ENCODE measurements at places on chromosomes 5 and 9.
A peak's percentile ranks its signal among the peaks of the same experiment; 100 is the strongest.

DNA sequence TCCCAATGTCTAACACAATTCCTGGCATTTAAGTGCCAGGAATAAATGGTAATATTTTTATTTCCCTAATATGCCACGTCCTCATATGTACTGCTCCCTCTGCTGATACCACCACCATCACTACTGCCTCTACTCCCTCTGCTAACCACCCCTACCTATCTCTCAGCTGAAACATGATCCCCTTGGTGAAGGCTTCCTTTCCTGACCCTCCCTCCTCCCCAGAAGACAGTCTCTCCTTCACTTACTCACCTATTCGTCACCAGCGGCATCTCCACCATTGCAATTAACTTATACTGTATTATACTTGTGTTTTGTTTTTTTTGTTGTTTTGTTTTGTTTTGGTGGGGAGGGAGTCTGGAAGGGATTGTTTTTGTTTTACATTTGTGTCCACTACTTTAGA lies 4.8 kb downstream of the DENND1A start:
- no peak for DNase-seq

DNA sequence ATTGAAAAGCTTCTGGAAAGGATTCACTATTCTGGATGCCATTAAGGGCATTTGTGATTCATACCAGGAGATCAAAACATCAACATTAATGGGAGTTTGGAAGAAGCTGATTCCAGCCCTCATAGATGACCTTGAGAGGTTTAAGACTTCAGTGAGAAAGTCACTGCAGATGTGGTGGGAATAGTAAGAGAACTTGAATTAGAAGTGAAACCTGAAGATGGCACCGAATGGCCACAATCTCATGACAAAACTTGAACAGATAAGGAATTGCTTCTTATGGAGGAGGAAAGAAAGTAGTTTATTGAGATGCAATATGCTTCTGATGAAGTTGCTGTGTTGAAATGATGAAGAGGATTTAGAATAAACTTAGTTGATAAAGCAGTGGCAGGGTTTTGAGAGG lies 254.6 kb upstream of the SLC24A2 start:
- DNase-seq: no peak

- no peak for DNase-seq
Measured at GRCh38 chr5:71767661-71768060, 48.6 kb downstream of the CARTPT start.

- DNase-seq: peak; percentile 88
Measured at GRCh38 chr9:107760469-107761242, 271.1 kb upstream of the KLF4 start.

DNA sequence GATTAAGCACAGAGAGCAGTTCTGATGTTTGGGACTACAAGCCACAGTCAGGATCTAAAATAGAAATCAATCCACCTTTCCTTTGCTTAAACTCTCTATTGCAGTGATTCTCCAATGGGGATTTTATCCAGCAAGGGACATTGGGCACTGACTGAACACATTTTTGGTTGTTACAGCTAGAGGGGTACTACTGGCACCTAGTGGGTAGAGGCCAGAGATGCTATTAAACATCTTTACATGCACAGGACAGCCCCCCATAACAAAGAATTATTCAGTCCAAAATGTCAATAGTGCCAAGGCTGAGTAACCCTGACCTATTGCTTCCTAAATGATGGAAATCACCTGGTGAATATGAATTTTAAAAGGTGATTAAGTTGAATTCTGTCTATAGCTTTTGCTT lies 12.0 kb downstream of the ZNF622 start:
- no peak for DNase-seq

DNA sequence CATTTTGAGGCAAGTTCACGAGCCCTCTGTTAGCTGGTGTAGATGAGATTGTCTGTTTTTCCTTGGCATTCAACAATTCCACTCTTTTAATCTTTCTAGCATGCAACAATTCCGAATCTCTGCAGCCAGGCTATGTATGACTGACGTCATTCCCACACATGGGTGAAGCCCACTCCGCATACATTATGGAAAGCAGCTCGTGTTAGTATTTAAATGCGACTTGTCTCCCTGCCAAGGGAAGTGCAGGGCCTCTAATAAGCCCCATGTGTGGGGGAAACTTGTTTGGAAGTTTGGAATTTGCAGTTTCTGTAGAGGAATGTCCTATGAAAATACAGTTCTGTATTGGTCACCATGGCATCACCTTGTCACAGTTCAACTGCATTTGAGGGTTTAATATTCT lies 146.0 kb upstream of the FBXL7 start:
- no peak for DNase-seq

Measured in HL-60 (cell line).